ENCODE measurements at places on chromosomes 7 and 10. TPM values are rescaled to one million over a fixed set of nuclear protein-coding genes. Genes with fewer than 3 reads are reported as not detected.

The GPC2 gene
- total RNA-seq: 2.1 TPM

The GPR26 gene
- total RNA-seq: not detected

The MCM10 gene
- total RNA-seq: 1.4 TPM

The TFR2 gene
- total RNA-seq: 0.77 TPM

The MKI67 gene
- total RNA-seq: 20.3 TPM

The TMEM213 gene
- not detected for total RNA-seq
